ENCODE measurements at places on chromosomes 1 and 21.
A peak's percentile ranks its signal among the peaks of the same experiment; 100 is the strongest.

GRCh38 chr1:205258719-205259118 is 31.0 kb downstream of the TMCC2 start:
- DNase-seq, result no peak

DNA sequence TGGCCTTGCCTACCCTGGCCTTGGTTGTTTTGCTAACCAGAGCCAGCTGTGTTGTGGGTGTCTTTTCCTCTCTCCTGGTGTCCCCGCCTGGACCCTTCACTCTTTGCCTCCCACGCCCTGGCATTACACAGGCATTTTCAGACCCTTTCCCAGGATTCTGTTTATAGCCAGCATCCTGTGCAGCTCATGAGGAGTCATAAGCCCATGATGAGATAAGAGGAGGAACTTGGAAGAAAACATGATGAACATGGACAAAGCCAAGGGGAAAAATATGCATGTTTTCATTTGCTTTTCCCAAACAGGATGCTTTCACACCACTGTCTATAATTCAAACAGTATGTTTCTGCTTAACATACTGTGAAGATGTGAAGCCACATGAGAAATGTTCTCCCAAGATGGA is 18.7 kb upstream of the WARS2 start:
- DNase-seq, result peak; percentile 34

GRCh38 chr1:154729577-154729976 is 121.6 kb upstream of the ADAR start:
- DNase-seq, result no peak

DNA sequence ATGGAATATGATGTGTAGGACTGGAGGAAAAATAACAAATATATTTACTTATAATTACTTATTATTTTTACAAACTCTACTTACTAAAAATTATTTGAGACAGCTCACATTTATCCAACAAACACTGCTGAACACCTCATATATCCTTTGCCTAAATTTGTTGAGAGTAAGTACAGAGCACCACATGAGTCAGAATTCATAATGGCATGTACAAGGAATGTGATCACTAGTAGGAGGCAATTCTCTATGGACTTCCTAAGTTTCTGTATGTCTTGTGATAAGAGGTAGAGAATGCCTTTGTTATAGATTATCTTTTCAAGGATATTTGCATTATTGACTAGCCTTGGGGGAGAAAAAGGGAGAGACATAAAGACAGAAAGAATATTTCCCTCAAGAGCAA is 8.2 kb upstream of the ST6GALNAC3 start:
- no peak for DNase-seq

DNA sequence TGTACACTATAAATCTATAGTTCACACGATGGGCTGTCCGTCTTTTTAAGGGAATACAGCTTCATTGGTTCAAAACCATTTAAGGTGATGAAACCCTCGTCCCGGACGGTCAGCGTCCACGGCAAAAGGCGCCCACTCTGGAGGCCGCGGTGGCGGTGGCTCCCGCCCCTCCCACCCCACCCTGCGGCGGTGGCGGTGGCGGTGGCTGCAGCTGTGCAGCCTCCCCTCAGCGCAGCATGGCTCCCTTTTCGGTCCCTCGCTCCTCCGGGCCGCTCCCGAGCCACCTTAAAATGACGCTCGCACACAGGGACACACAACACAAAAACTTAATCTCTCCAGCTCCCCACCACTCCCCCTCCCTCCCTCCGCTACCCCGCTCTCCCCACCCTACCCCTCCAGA is 69.1 kb downstream of the WLS start:
- DNase-seq, result no peak

GRCh38 chr1:6614929-6615785 is 1.6 kb downstream of the PHF13 start:
- DNase-seq, result peak; percentile 24

DNA sequence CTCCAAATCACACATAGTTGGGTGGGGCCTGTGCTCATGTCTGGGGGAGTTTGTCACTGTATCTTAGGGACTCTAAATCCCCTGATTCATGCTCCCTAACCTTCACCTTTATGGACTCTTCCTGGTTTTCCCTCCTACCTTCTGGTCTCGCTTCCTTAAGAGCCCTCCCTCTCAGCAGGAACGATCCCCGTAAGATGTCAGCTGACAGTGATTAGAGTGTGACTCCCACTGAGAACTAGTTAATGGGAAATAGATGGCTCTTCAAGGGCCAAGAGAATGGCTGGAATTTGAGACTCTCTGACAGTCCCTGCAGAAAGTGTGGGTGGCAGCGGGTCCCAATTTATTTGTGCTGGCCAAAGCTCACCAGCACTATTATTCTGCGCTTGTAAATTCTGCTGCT is 22.0 kb downstream of the LYPD8 start:
- no peak for DNase-seq

DNA sequence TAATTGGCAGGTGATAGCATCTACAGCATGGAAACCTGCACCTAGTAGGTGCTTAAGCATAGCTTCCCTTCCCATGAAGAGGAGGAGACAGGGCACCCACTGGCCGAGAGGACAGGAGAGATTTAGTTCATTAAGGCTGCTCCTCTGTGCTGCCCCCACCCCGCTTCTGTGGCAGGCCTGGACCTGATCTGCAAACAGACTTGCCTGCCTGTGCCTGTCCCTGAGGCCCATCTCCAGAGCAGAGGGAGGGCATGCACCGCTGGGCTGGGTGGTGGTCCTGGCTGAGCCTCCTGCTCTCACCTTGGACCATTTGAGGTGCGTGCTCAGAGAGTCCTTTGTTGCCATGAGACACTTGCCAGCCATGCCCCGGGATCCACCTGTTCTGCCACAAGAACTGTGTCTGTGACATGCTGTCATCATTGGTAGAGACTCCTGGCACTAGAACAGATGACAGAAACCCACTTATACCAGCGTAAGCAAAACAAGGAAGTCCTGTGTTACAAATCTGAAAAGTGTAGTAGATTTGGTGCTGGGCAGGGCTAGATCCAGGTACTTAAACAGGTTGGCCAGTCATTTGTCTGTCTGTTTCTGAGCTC is 55.6 kb downstream of the PTPRF start:
- DNase-seq, result no peak

DNA sequence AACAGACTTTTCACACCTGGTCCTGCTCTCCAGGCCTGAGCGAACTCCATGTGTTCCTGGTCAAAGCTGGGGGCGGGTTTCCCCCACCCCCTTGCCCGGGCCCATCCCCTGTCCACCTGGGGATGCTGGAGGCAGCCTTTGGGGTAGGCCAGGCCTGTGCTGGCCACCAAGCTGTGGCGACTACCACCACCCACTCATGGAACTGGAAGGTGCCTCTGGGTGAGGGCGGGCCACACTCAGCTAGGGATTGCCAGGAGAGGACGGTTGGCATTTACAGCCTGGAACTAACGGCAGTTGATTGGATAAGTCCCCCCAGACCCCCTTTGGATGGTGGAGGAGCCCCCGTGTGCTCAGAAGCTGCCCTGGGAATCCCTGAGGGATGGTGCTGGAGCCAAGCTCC is 7.9 kb downstream of the S100B start:
- DNase-seq, result no peak

DNA sequence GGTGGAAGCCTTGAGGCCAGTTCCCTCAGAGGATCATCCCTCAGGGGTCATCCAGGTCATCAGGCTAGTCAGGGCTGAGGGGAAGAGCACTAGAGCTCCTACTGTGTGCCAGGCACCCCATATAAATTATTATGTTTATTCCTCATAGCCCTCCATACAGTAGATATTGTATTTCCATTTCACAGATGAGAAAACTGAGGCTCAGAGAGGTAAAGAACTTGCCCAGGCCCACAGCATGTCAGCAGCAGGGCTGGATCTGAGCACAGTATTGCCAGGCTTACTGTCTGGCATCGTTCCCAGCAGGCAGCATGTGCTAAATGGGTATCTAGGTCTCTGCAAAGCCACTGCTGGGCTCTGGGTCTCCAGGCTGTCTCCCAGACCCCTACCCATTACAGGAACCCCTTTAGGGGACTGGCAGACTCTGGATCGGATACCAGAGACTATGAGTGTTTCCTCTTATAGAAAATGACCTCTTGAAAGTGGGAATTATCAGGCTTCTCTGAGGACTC is 153.3 kb downstream of the PTPRU start:
- no peak for DNase-seq

DNA sequence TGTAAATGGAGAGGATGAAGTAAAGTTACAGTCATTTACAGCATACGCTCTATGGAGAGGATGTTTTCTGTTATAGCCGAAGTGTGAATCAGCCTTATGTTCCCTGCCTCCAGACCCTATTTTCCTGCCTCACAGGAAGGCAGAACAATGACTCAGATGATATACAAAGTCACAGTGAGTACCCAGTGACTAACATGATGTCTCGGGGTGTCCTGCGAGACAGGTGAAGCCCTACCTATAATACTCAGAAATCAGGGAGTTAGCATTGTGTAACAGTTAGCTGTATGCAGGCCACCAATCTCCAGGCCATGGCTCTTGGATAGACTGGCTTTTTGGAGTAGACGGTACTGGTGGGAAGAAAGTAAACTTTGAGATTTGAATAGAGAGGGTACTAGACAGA is 55.6 kb upstream of the FBXO28 start:
- DNase-seq, result no peak

GRCh38 chr21:31530897-31531705 is 128.4 kb upstream of the SOD1 start:
- peak; percentile 27 for DNase-seq

- DNase-seq, result no peak
These were observed 94.7 kb downstream of the LIPI start for GRCh38 chr21:14116080-14116481.

- DNase-seq, result no peak
These were observed at the start of gene SPRTN for GRCh38 chr1:231338270-231339128. SPRTN (plus strand) TSS chr1:231338293; CDS start chr1:231338384, 91 bp downstream.

- DNase-seq, result peak; percentile 75
These were observed 52.0 kb upstream of the FAM20B start for GRCh38 chr1:178973652-178974101.

DNA sequence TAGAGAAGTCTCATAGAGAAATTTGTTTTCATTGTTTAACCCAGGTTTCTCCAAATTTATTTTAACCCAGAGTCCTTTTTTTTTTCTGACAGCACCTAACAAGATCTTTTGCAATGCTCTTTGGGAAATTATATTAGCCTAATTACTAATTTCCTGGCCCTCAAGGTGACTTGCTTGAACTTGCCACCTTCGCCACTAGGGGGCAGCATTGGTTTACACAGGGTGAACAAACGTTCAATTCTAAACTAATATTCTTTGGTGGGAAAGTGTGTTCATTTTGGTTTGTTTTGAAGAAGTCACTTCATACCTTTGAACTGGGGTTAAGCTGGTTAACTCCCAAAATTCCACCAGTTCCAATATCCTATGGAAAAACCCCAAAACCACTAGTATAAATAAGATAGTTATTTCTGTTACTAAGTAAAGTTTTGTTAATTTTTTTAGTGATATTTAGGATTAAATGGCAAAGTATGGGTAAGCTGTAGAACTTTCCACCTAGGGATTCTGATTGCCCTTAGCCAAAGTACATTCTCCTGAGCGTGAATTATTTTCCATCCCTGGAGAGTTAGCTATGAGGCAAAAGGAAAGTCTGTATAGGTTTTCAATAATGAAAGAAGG is 13.0 kb downstream of the CCDC190 start:
- peak; percentile 90 for DNase-seq
